ENCODE measurements at places on chromosomes 4 and X. TPM values are rescaled to one million over a fixed set of nuclear protein-coding genes. Genes with fewer than 3 reads are reported as not detected.

DNA sequence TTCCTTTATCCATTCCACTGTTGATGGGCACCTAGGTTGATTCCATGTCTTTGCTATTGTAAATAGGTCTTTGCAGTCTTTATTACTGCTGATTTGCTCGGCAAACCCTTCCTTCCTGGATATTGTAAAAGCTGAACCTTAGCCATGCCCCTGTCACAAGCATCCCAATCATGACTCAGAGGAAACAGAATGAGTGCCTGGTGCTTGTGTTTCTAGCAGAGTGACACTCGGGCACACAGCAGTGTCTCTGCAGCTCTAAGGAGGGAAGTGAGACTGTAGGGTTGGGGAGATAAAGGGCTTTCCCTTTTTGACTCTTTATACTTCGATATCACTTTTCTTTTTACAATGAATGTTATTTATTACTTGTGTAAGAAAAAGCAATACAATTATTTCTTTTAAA lies 83.3 kb downstream of the AKAP4 start:
- H3K27ac ChIP-seq, result no peak overlapping the region
- no peak overlapping the region for H3K4me3 ChIP-seq
- H3K4me1 ChIP-seq, result no peaks in the 10 kb centered on the region
- H3K36me3 ChIP-seq, result no peaks in the 10 kb centered on the region

DNA sequence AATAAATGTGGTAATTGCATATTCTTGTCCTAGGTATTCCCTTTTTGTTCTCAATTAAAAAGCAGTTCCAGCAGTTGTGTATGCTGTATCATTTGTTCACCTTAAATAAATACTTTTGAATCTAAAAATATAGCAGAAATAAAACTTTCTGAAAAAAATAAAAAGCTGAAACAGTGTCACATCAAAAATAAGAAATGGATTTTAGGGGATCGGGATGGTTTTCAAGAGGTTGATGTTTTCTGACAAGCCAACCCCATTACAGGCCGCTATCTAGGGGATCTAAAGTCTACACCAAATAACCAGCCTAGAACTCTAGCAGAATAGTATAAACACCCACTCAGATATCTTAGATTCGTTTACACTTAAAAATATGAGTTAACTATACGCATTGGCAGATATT lies 95.4 kb upstream of the MAML3 start:
- H3K27ac ChIP-seq, result no peak overlapping the region
- H3K27me3 ChIP-seq, result no peaks in the 10 kb centered on the region
- no peak for DNase-seq
- H3K36me3 ChIP-seq, result no peaks in the 10 kb centered on the region
- no peak overlapping the region for H3K4me3 ChIP-seq

GRCh38 chr4:163587867-163588266 lies 93.4 kb downstream of the TMA16 start:
- H3K36me3 ChIP-seq, result no peaks in the 10 kb centered on the region
- H3K4me3 ChIP-seq, result no peak overlapping the region
- H3K27ac ChIP-seq, result no peak overlapping the region
- no peaks in the 10 kb centered on the region for H3K27me3 ChIP-seq
- DNase-seq, result peak; percentile 6
- no peaks in the 10 kb centered on the region for H3K4me1 ChIP-seq

PCYT1B gene
- 0.17 TPM for total RNA-seq

DNA sequence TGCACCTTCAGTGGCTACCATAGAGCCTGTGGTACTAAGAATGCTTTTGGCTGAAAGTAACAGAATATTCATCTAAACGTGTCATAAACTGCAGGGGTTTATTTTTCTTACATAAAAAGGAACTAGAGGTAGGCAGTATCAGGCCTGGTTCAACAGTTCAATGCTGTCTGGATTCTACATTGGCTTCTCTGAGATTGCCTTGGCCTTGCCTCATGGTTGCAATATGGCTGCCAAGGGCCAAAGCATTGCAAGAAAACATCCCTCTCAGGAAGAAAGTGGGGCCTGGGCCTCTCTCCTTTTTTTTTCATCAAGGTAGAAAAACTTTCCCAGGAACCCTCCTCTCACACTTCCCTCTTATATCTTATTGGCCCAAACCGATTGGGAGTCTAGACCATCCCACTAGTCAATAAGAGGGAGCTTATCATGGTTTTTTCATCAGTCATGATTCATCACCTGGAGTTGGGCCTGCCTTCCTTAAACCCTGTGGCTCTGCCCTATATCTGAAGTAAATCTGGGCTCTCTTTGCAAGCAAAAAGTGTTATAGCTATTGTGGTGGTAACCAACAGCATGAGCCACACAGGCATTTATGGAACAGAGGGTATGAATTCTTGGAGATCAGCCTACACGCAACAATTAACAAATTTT lies 1.8 kb upstream of the DOCK11 start:
- H3K36me3 ChIP-seq, result no peaks in the 10 kb centered on the region
- H3K27ac ChIP-seq, result no peak overlapping the region
- no peak for DNase-seq
- no peaks in the 10 kb centered on the region for H3K27me3 ChIP-seq
- H3K4me3 ChIP-seq, result no peak overlapping the region

RAB28 gene
- total RNA-seq, result 17.7 TPM

GRCh38 chr4:180261346-180261745 lies 1981.9 kb upstream of the TENM3 start:
- DNase-seq, result no peak
- H3K27ac ChIP-seq, result no peak overlapping the region
- H3K4me1 ChIP-seq, result no peaks in the 10 kb centered on the region
- no peaks in the 10 kb centered on the region for H3K27me3 ChIP-seq

DNA sequence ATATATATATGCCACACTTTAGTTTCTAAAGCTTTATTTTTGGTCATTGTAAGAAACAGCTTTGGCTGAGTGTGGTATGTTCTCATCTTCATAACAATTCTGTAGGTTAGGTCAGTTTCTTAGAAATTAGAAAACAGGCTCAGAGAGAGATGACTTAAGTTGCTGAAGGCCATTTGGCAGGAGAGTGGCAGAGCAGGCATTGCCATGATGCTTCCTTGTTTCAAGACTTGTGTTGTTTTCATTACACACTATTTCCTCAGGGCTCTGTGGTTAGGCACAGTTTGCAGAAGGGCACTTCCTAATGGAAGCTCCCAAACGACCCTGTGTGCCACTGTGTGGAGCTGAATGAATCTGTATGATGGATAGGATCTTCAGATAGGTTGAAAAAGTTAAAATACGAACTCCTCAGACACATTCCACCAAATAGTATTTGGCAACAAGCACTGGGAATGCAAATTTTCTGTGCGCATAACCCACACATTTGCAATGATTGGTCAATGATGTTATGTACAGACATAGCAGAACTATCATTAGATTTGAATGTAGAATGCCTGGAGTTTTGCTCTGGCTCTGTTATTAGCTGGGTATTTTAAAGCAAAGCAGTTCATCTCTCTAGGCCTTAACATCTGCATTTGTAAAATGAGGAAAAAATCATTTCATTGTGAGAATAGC lies 274.3 kb upstream of the HS3ST1 start:
- H3K27ac ChIP-seq, result no peak overlapping the region
- no peak overlapping the region for H3K4me3 ChIP-seq
- H3K27me3 ChIP-seq, result no peaks in the 10 kb centered on the region
- DNase-seq, result no peak
- no peaks in the 10 kb centered on the region for H3K36me3 ChIP-seq

GPR34 gene
- not detected for total RNA-seq
